ENCODE measurements at places on chromosomes 4 and X. TPM values are rescaled to one million over a fixed set of nuclear protein-coding genes. Genes with fewer than 3 reads are reported as not detected.

The CENPU gene
- total RNA-seq: 80.3 TPM

The MND1 gene
- total RNA-seq: 24.2 TPM

The VCX3A gene
- not detected for total RNA-seq

The EIF2S3 gene
- 199 TPM for total RNA-seq

The SPATA4 gene
- total RNA-seq: not detected

DNA sequence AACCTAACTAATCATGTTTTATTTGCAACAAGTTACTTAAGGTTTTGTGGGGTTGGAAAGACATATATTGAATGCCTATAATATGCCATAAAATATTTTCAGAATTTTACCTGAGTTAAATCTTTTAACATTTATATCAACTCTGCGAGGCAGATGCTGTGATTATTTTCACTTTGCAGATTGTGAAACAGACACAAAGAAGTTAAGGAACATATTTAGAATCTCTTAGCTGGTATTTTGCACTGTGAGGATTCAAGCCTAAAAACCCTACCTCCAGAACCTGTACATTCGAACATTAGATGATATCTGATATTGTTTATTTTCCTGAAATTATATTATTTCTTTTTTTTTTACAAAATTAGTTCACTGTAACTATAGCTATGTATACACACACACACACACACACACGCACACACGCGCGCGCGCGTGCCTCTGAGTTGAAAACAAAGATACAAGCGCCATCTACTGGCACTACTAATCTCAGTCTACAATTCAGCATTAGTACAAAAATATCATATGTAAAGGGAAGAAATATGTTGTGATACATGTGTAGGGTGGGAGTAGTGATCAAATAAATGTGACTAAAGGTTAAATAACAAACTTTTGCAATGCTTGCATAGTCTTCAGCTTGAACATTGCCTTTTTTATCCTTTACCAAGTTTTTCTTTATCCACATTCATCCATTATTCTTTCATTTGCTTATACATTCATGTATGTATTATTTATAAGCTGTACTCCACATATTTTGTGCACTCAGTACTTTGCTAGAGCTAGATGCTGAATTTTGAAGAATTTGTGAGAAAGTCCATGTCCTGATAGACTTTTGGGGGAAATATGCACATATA lies 61.5 kb downstream of the ANXA10 start:
- DNase-seq: peak; percentile 62
- no peak overlapping the region for H3K4me3 ChIP-seq
- peaks cover 6% of the 10 kb centered on the region for H3K4me1 ChIP-seq

DNA sequence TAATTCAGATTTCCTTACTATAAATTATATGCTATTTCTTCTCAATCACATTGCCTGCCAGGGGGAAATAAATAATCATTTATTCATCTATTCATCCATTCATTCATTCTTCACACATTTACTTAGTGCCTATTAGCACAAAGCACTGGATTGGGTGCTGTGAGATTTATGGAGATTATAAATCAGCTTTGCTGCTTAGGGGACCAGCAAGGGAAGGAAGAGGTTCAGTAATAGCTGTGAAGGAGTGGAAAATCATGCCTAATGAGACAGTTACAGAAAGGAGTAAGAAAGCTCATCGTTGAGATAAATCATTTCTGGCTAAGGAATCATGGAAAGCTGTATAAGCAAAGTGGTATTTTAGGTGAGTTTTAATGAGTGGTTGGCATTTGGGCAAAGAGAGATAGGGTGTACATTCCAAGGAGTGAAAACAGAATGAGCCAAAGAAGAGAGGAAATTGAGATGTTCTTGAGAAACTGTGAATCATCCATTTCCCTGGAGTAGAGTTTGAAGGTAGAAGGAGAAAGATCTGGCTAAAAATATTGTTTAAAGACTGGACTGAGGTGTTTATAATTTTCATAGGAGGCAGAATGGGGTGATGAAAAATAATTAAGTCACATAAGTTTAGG lies 9.6 kb downstream of the ARSJ start:
- no peaks in the 10 kb centered on the region for H3K36me3 ChIP-seq
- H3K27me3 ChIP-seq: peaks cover 9% of the 10 kb centered on the region

DNA sequence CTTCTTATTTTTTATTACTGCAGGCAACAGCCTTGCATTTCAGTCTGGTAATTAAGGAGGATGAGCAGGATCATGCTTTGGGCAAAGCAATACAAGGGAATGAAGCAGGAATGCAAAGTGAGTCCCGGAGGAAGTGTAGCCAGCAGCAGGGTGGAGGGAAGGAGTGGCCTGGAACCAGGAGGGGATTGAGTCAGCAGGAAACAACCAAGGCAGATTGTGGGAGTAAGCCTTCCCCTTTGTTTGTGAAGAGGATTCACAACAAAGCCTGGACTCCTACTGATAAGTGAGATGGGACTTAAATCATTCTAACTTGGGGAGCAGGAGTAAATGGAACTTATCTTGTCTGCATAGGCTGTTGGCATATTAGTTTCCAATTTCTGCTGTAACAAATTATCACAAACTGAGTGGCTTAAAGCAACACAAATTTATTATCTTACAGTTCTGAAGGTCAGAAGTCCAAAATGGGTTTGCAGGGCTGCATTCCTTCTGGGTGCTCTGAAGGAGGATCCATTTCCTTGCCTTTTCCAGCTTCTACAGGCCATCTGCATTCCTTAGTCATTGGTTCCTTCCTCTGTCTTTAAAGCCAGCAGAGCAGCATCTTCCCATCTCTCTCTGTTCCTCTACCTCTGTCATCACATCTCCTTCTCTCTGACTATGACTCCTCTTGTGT lies 93.2 kb upstream of the AP1S2 start:
- H3K27me3 ChIP-seq: peaks cover 3% of the 10 kb centered on the region
- no peak overlapping the region for H3K27ac ChIP-seq
- no peak for DNase-seq
- H3K36me3 ChIP-seq: no peaks in the 10 kb centered on the region
- no peaks in the 10 kb centered on the region for H3K4me1 ChIP-seq

- no peaks in the 10 kb centered on the region for H3K27me3 ChIP-seq
- H3K36me3 ChIP-seq: no peaks in the 10 kb centered on the region
- no peak for DNase-seq
- H3K4me1 ChIP-seq: no peaks in the 10 kb centered on the region
- no peak overlapping the region for H3K27ac ChIP-seq
Measured at GRCh38 chr4:157687971-157688370, 467.4 kb downstream of the GRIA2 start.

- no peak overlapping the region for H3K4me3 ChIP-seq
- DNase-seq: no peak
- peaks cover 35% of the 10 kb centered on the region for H3K27me3 ChIP-seq
- peaks cover 4% of the 10 kb centered on the region for H3K4me1 ChIP-seq
Measured at GRCh38 chrX:133980832-133981588, 4.4 kb downstream of the GPC3 start.

DNA sequence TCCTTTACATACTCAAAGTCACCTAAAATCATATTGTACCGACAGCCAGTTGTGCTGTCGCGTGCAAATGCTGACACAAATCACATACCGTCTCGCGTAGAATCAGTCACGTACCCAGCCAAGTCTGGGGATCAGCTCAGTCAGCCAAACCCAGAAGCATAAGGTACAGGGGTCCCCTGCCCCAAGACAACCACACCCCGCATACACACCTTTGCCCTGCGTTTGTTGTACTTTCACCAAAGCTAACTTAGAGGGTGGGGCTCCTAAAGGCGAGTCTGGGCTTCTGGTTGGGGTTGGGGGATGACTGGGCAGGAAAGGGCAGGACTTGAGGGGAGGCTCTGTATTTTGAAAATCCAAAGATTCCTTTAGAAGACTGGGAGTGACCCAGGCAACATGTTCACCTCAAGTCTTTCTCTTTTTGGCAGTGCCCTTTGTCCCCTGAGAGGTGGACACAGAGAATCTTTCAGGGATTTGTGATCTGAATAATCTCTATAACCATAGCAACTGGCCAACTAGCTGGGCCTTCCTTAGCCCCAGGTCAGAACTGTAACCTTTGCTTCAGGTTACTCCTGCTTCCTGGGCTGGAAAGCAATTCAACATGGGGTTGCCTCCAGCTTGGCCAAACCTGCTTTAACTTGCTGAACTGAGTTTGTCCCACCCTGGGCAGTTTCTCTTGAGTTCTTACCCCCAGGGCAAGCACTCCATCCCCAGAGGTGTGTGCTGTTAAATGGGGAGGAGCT lies 992 bp downstream of the GDPD2 start:
- DNase-seq: no peak
- H3K27me3 ChIP-seq: no peaks in the 10 kb centered on the region
- no peak overlapping the region for H3K27ac ChIP-seq
- no peak overlapping the region for H3K4me3 ChIP-seq
- no peaks in the 10 kb centered on the region for H3K4me1 ChIP-seq
- H3K36me3 ChIP-seq: peaks cover 6% of the 10 kb centered on the region

- H3K27me3 ChIP-seq: no peaks in the 10 kb centered on the region
- H3K4me1 ChIP-seq: no peaks in the 10 kb centered on the region
- H3K27ac ChIP-seq: no peak overlapping the region
- no peak for DNase-seq
- H3K4me3 ChIP-seq: no peak overlapping the region
Measured at GRCh38 chrX:123348468-123348867, 164.4 kb downstream of the GRIA3 start.

DNA sequence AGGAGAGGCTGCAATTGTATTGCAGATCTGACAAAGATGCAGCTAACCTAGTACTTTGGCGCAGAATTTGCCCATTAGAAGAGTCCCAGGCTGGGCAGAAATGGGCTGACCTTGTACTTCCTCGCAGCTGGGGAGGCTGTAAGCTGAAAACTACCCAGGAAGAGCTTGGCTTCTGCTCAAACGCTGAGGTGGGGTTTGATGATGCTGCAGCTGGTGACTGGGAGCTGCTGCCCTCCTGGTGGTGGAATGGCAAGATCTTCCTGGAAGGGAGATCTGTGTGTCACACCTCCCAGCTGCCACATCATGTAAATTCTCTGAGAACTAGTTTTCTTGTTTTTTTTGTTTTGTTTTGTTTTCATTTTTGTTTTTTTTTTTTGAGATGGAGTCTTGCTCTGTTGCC lies 17.4 kb downstream of the CCNG2 start:
- no peak for DNase-seq
- no peaks in the 10 kb centered on the region for H3K4me1 ChIP-seq
- H3K36me3 ChIP-seq: peaks cover 13% of the 10 kb centered on the region
- peaks cover 9% of the 10 kb centered on the region for H3K27me3 ChIP-seq

- H3K27me3 ChIP-seq: no peaks in the 10 kb centered on the region
- H3K36me3 ChIP-seq: no peaks in the 10 kb centered on the region
- no peak overlapping the region for H3K27ac ChIP-seq
- no peaks in the 10 kb centered on the region for H3K4me1 ChIP-seq
Measured at GRCh38 chr4:65589331-65589730, 81.0 kb downstream of the EPHA5 start.

DNA sequence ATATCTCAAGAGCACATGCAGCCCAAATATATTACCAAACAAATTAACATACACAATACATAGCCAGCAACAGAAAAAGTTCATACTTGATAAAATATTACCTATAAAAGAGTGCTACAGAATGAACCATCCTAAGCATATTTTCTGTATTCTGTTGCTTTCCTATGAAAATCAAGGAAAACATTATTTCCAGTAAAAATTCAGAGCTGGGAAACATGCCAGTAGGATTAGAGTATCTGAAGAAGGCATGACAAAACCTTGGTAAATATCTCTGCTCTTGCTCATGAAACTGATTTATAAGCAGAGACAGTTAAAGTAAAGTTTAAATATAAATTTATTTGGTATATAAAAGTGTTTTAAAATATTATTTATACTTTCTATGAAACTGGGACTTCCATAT lies 599.7 kb downstream of the ARAP2 start:
- H3K27me3 ChIP-seq: no peaks in the 10 kb centered on the region
- H3K36me3 ChIP-seq: no peaks in the 10 kb centered on the region
- H3K27ac ChIP-seq: no peak overlapping the region

- H3K27me3 ChIP-seq: no peaks in the 10 kb centered on the region
- no peaks in the 10 kb centered on the region for H3K4me1 ChIP-seq
- no peaks in the 10 kb centered on the region for H3K36me3 ChIP-seq
- H3K4me3 ChIP-seq: no peak overlapping the region
- H3K27ac ChIP-seq: no peak overlapping the region
Measured at GRCh38 chr4:172155838-172156345, 342.7 kb downstream of the GALNTL6 start.
